ENCODE measurements at places on chromosomes 1 and 21.
A peak's percentile ranks its signal among the peaks of the same experiment; 100 is the strongest.

GRCh38 chr1:234143681-234144080 is 229.6 kb upstream of the COA6 start:
- DNase-seq = no peak

DNA sequence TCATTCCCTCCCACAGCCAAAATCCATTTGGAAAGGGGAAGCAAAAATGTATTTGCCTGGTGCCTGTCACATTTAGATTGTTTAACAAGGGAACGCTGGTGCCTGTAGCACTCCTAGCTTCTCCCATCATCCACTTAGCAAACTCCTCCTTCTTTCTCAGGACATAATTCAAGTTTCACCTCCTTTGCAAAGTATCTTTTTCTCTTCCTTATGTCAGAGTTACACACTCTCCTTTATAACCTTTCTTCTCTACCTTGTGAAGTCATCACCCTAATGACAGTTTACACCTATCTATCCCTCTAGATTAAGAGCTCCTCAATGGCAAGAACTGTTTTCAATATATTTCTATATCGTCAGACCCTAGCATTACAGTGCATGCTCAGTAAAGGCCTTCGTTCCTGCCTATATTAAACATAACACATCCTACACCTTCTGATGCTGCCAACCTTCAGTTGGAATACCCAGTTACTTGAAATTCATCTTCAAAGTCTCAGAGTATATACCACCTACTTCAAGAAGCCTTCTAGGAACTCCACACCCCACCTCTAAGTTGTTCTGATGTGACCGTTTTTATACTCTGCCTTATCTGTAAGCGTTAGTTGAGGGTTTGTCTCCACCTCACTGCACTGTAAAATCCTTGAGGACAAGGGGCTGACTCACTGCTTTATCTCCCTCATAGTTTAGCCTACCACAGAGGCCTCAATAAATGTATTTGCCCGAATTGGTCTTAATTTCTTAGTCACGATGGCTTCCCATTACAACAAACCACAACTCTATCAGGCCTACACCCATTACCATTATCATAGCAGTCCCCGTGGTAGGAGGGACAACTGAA is 1.0 kb upstream of the EPS15 start:
- peak; percentile 41 for DNase-seq

- DNase-seq = peak; percentile 52
Observed at GRCh38 chr1:221637641-221638041, 104.2 kb downstream of the DUSP10 start.

DNA sequence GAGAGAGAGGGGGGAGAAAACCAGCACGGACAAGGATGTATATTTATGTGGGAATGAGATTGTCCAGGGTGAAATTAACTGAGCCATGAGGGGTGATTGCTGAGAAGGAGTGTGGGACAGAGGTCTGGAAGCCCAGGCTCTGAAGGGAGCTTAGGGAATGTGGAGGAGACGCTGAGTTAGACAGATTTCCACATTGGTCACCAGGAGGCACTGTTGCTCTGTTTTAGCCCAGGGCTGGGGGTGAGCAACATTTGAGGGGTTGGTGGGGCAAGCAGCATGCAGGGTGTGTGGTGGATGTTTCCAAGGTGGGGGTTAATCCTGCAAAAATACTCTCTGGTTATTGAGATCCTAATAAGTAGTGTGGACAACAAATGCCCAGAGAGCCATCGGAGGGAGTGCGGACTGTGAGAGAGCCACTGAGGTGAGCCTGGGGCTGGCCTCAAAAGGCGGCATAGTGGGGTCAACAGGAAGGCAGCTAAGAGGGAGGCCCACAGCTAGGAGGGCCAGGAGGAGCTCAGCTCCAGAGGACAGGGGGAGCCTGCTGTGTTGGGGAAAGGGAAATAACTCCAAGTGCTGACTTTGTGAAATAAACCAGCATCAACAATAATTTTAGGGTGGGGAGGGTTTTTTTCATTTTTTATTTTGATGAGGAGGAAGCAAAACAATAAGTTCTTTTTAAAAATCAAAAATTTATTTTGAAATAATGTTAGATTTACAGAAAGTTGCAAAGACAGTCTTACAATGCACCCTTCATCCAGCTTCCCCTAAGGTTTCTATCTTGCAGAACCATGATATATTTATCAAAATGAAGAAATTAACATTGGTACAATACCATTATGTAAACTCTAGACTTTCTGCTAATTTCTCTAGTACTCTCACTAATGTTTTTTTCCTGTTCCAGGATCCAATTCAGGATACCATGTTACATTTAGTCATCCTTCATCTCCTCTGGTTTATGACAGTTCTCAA is 82.8 kb upstream of the CD34 start:
- DNase-seq = no peak

- DNase-seq = no peak
Observed at GRCh38 chr1:106964495-106964894, 92.0 kb upstream of the PRMT6 start.

DNA sequence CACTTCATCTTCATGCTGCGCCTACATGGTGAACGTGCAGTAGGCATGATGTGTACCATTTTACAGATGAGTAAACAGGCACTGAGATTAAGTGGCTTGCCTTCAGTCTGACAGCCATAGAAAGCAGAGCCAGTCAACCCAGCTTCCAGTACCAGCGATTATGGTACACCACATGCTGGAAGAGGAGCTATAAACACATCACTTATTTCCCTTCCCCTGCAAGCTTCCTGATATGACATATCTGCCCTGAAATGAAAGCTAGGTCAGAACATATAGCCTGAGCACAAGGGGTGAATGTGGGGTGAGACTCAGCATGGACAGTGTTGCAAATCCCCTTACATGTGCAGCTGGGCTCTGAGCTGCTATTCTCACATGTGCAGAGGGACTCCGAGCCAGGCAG is 33.8 kb upstream of the IL20 start:
- no peak for DNase-seq

GRCh38 chr1:103108376-103109150 is at the start of gene COL11A1:
Gene COL11A1 (minus strand): TSS chr1:103108522. CDS start chr1:103108178, 344 bp downstream.
- DNase-seq = peak; percentile 87

- no peak for DNase-seq
Observed at GRCh38 chr1:160612613-160613218, 33.4 kb upstream of the CD84 start.

DNA sequence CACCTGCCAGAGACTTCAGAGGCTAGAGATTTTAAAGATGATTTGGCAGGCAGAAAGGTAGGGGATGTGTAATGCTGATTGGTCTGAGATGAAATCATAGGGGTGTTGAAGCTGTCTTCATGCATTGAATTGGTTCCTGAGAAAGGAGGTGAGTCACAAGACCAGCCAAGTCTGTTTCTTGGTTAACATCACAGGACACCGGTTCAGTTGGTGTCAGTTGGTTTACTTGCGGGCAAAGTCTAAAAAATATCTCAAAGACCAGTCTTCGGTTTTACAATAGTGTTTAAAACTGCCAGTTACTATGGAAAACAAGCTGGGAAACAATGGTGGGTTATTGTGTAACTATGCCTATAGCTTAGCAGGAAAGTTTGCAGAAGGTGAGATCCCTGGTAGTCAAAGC is 305.9 kb downstream of the BARHL2 start:
- no peak for DNase-seq

GRCh38 chr1:2014741-2015735 is 4.1 kb upstream of the GABRD start:
- DNase-seq = no peak

DNA sequence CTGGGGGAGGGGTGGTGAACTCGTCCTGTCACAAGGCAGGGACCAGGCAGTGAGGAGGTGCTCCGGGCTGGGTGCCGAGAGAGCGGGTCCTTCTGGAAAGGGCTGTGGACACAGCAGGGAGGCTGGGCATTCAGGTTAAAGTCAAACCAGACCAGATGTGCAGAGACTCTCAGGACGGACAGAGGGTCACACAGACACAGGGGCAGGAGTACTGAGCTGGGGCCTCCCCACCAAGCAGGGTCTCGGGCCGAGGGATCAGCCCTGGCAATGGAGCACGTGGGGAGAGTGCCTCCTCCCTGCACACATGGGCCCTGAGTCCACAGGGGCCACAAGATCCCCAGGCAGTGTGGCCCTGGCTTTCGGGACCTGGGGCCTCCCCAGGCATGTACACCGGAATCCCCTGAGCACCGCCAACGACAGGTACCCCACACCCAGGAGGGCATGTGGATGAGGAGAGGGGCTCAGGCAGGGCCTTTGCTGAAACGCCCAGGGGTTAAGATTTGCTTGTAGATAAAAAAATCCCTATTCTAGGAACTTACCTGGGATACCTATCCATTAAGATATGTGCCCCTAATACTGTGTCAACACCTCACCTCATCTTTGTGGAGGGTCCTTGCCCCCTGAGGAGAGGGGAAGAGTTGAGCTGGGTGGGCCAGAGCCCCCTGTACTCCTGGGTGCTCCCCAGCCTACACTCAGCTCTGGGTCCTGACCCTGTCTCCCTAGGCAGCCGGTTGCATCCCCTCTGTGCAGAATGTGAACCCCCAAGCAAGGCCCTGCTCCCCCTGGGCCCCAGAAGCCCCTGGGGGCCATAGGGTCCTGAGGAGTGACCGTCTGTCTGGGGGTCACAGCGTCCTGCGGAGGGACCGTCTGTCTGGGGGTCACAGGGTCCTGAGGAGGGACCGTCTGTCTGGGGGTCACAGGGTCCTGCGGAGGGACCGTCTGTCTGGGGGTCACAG is 46.9 kb upstream of the ADARB1 start:
- no peak for DNase-seq

GRCh38 chr1:45762291-45762690 is 11.8 kb upstream of the IPP start:
- no peak for DNase-seq

DNA sequence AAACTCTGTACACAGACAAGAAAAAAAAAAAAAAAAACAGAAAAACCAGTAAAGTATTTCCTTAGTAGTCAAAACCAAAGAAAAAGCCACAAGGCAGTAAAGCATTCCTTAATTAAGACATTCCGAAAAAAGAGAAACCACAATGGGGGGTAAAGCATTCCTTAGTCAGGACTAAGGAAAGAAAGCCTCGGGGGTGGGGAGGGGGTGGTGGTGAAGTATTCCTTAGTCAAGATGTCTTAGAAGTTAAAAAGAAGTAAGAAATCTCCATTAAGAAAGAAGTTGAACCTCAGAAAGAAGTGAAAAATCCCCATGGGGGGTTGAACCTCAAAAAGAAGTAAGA is 28.2 kb upstream of the FMO1 start:
- DNase-seq = peak; percentile 96

DNA sequence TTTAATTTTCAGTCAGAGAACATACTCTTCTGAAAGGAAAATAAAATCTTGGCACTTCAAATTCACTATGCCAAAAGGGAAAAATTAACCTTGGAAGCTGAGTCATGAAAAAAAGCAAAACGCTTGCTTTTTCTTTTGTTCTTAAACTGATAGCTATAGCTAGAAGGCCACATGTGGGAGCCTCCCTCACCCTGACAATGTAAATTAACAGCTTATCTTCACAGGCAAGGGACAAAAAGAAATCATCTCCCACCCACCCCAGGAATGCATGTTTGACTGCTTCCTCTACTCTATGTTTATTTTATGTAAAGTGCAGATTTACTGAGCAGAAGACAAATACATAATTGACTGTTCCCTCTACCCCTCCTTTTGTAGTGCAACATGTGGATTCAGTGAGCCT is 38.0 kb downstream of the EBNA1BP2 start:
- no peak for DNase-seq

GRCh38 chr1:74399249-74399648 is 113.2 kb downstream of the LRRC53 start:
- DNase-seq = no peak

DNA sequence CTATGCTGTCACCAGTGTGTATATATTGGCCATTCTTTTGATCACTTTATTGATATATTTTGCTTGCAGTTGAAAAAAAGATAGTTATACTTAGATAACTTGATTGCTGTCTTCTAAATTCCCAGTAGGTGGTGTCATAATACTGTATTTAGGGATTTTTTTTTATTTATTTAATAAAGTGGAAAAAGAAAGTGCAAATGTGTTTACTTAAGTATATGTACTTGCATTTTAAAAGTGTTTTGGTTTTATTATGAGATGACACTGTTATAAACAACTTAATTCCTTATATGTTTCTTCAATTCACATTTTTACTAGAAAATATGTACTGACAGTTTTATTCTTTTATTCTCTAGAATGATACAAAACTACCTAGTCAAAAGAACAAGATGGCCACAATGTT is 164.8 kb downstream of the USP25 start:
- peak; percentile 28 for DNase-seq

DNA sequence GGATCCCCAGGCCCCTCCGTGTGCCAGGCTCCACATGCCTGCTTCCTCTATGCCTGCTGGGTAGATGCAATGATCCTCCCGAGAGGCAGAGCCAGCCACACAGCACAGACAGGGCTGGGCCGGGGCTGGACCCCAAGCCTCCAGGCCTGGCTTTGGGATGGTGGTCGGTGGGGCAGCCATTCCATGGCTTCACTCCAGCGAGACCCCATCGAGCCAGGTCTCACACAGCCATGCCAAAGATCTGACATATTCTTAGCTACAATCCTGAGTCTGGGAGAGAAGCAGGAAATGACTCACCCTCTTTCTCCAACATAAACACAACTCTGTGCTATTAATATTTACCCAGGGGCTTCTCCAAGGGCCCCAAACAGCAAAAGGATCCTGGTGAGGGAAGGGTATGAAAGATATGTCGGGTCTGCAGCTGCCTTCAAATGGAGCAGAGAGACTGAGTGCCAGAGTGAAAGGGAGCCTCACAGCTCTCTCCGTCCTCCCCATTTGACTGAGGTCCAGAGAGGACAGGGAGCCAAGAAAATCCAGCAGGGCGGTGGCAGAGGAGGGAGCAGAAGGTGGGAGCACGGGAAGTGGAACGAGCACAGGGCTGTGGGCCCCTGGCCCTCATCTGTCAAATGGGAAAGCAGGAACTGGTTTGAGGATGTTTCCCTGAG is 639.5 kb downstream of the MATN1 start:
- DNase-seq = peak; percentile 81

GRCh38 chr1:238710697-238711096 is 675.7 kb upstream of the CHRM3 start:
- no peak for DNase-seq

DNA sequence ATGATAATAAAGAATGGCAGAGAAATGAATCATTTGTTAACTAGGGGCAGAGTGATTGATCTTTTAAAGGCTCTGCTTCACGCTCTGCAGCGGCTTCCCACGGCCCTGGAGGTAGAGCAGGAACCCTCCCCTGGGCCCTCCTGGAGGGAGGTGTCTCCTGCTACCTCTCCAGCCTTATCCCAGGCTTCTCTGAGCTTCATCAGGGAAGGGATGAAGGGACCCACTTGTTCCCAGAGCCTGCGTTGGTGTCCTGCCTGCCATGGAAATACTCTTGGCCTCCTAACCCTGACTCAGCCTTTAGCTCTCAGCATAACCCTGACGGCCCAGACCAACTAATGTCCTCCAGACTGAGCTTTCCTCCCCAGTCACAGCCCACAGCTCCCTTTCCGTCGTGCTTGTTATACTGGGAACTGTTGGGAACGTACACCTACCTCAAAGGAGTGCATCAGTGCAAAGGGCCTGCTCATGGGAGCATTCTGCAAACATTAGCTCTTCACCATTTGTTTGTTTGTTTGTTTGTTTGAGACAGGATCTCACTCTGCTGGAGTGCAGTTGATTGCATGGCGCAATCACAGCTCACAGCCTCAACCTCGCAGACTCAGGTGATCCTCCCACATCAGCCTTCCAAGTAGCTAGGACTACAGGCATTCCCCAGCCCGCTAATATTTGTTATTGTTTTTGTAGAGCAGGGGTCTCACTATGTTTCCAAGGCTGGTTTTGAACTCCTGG is 17.4 kb upstream of the HNRNPU start:
- no peak for DNase-seq

GRCh38 chr21:46083791-46084561 is 13.9 kb upstream of the COL6A2 start:
- DNase-seq = no peak
